Upper lobe of left lung (tissue), 6 donors: ENCODE measurements at places on chromosomes 12 and 14.

- DNase-seq: no peak
Measured at GRCh38 chr12:82415402-82415801, 57.1 kb downstream of the METTL25 start.

GRCh38 chr12:11578461-11578993 is 70.9 kb upstream of the ETV6 start:
- no peak for DNase-seq

- DNase-seq: no peak
Measured at GRCh38 chr12:95944108-95944704, 1.1 kb downstream of the AMDHD1 start.

- DNase-seq: no peak
Measured at GRCh38 chr12:88518863-88519403, 61.3 kb downstream of the KITLG start.

GRCh38 chr14:79514700-79515099 is 696.6 kb downstream of the DIO2 start:
- DNase-seq: no peak

DNA sequence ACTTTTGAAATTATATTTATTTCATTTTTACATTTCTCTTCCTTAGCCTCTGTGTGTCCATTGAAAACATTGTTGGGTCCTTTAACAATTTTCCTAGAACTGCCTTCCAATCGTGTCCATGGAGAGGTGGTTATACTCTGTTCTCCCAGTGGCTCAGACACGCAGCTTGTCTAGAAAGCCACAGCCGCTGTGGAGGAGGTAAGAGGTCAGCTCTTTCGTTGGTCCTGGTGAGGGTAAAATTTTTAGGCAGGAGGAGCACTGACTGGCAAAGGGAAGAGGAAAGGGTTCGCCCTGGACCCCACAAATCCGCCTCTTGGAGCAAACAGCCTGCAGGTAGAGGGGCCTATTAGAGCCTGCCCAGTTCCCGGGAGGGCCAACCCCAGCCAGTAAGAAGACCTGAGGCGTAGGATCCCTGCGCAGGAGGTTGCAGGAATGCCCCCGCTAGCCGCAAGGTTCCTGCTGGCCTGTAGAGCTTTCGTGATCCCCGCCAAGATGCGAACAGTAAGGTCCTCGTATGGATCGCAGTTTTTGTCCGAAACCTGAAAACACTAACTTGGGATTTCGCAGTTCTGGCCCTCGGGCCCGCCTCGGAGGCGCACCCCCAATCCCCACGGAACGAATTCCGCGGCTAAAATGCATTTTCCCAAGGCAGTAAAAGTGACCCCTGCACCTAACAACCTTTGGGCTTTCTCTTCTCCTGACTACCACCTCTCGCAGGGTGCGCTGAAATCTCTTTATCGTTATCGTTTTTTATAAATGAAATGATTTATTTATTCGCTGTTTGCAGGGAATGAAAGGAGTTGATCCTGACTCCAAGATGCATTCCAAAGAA is 7.5 kb upstream of the PAX9 start:
- no peak for DNase-seq

DNA sequence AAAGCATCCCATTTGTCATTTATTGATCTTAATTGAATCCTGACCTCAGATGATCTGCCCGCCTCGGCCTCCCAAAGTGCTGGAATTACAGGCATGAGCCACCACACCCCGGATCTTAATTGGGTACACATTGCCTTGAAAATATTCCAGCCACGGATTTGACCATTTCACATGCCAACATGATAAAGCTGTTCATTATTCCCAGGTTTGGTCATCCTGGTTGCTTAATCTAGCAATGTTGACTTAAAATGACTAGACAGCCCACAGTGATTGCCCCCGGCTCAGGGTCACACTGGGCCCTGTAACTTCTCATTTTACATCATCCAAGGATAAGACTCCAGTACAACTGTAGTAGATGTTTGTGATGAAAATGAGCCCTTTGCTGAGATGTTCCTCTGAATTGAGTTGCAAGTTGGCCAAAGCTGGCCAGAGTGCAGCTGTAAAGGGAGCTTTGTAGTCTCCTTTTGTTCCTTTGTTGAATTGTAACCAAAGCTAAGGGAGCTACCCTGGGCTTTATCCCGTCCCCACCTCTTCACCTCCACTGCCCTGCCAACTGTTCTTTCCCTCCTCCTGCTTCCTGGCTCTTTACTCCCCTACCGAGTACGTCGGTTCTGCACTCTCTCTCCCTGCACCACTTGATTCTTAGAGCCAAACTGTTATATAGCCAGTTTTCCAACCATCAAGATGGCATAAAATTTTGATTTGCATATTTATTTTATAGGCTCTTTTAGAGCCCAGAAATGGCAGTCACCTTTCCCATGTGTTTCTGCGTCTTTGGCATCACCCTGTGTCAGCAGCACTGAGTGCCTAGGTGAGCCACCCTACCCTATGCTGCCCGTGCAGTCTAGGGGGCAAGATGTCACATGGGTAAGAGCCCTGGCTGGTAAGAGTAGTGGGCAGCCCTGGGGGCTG is 141.3 kb upstream of the HIF1A start:
- no peak for DNase-seq

DNA sequence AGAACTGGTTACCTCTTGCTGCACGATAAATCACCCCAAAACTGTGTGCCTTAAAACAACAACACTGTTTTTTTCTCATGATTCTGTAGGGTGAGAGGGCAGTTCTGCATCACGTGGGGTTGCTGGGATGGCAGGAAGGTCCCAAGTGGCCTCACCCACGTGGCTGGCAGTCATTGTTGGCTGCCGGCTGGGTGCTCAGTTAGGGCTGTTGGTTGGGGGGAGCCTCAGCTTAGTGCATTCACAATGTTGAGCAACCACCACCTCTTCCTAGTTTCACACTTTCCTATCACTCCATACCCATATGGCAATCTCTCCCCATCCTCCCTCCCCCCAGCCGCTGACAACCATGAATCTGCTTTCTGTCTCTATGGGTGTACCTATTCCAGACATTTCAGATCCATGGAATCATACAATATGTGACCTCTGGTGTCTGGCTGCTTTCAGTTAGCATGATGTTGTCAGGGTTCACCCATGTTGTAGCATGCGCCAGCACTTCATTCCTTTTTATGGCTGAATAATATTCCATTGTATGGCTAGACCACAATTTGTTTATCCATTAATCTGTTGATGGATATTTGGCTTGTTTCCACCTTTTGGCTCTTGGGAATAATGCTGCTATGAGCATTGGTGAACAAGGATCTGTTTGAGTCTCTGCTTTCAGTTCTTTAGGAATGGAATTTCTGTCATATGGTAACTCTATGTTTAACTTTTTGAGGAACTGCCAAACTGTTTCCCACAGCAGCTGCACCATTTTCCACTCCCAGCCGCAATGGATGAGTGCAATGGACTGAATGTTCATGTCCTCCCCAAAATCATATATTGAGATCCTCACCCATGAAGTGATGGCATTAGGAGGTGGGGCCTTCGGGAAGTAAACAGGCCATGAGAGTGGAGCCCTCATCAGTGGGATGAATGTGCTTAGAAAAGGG is 11.2 kb upstream of the POP5 start:
- no peak for DNase-seq

- no peak for DNase-seq
Measured at GRCh38 chr12:47818467-47819137, 1.1 kb downstream of the HDAC7 start.
